PC-9 (cell line): ENCODE measurements at places on chromosomes 1 and 21. TPM values are rescaled to one million over a fixed set of nuclear protein-coding genes. Genes with fewer than 3 reads are reported as not detected.

The SYCP1 gene
- not detected in 2 replicates for total RNA-seq

The SH2D1B gene
- not detected in 2 replicates for total RNA-seq

The TPTE gene
- not detected in 2 replicates for total RNA-seq

The RHD gene
- not detected in 2 replicates for total RNA-seq

The RPAP2 gene
- total RNA-seq: 14.0 and 20.3 TPM in 2 replicates

The FCER1G gene
- total RNA-seq: 1.3 TPM in 1 of 2 replicates, not detected in the other

The LCE3E gene
- not detected in 2 replicates for total RNA-seq

The CR1L gene
- not detected in 2 replicates for total RNA-seq

The PANK4 gene
- 20.5 and 33.4 TPM in 2 replicates for total RNA-seq

The JUN gene
- total RNA-seq: 74.7 and 93.7 TPM in 2 replicates

The UTS2 gene
- total RNA-seq: 12.8 and 23.8 TPM in 2 replicates

The NHLH1 gene
- total RNA-seq: 0.26 TPM in 1 of 2 replicates, not detected in the other

The TMEM82 gene
- not detected in 2 replicates for total RNA-seq

The ACBD6 gene
- total RNA-seq: 52.2 and 61.0 TPM in 2 replicates

The A3GALT2 gene
- total RNA-seq: not detected in 2 replicates

The CRP gene
- not detected in 2 replicates for total RNA-seq
